Effector memory CD4-positive, alpha-beta T cell (primary cell): ENCODE measurements at places on chromosomes 7 and 10.

- H3K36me3 ChIP-seq: no peaks in the 10 kb centered on the region
- no peak overlapping the region for H3K27ac ChIP-seq
- H3K4me1 ChIP-seq: no peaks in the 10 kb centered on the region
These were observed 10.3 kb downstream of the FLNC start for GRCh38 chr7:128840326-128841170.

GRCh38 chr10:93458821-93459257, 23.3 kb downstream of the MYOF start:
- H3K27me3 ChIP-seq: no peaks in the 10 kb centered on the region
- DNase-seq: no peak
- H3K4me3 ChIP-seq: no peak overlapping the region
- no peaks in the 10 kb centered on the region for H3K36me3 ChIP-seq
- H3K27ac ChIP-seq: no peak overlapping the region

DNA sequence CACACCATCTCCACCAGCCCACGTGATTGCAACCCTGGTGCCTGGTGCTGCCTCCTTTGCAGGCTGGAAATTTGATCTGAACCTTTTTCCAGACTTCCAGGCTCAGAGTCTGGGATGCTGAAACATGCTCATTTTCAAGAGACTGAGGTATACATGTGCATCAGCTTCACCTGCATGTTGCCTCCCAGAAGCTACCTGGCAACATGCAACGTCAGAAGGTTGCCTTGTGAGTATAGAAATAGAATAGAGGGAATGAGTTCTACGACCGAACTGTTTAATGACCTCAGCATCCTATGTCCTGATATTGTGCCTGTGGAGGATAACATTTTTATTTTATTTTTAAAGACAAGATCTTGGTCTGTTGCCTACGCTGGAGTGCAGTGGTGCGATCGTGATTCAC, 1.9 kb upstream of the ZNF212 start:
- no peak overlapping the region for H3K27ac ChIP-seq
- H3K4me1 ChIP-seq: peaks cover 10% of the 10 kb centered on the region
- H3K27me3 ChIP-seq: peaks cover 6% of the 10 kb centered on the region
- no peaks in the 10 kb centered on the region for H3K36me3 ChIP-seq
- H3K4me3 ChIP-seq: no peak overlapping the region

DNA sequence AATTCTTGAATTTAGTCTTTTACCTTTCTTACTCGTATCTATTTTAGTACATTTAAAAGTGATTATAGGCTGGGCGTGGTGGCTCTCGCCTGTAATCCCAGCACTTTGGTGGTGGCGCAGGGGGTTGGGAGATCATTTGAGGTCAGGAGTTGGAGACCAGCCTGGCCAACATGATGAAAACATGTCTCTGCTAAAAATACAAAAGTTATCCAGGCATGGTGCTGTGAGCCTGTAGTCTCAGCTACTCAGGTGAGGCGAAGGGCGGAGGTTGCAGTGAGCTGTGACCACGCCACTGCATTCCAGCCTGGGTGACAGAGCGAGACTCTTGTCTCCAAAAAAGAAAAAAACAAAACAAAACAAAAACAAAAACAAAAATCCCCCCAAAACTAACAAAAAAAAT, 12.2 kb downstream of the PRKCQ start:
- H3K4me1 ChIP-seq: peaks cover 43% of the 10 kb centered on the region
- no peaks in the 10 kb centered on the region for H3K27me3 ChIP-seq
- DNase-seq: no peak
- no peak overlapping the region for H3K4me3 ChIP-seq

DNA sequence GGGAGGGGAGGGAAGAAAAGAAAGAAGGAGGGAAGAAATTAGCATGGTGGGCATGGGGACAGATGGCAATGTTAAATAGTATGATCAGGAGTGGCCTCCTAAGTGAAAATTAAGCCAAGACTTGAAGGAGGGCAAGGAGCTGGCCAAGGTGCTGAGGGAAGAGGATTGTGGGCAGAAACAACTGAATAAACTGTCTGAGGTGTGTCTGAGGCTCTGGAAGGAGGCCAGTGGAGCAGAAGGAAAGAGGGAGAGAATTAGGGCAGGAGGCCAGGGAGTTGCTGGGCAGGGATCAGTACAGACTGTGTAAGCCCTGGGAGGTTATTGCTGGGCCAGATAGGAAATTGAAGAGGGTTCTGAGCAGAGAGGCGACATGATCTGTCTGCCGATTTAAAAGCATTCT, 40.6 kb upstream of the VKORC1L1 start:
- no peaks in the 10 kb centered on the region for H3K4me1 ChIP-seq
- no peaks in the 10 kb centered on the region for H3K36me3 ChIP-seq
- DNase-seq: no peak
- no peak overlapping the region for H3K27ac ChIP-seq
- no peak overlapping the region for H3K4me3 ChIP-seq
- H3K27me3 ChIP-seq: no peaks in the 10 kb centered on the region

DNA sequence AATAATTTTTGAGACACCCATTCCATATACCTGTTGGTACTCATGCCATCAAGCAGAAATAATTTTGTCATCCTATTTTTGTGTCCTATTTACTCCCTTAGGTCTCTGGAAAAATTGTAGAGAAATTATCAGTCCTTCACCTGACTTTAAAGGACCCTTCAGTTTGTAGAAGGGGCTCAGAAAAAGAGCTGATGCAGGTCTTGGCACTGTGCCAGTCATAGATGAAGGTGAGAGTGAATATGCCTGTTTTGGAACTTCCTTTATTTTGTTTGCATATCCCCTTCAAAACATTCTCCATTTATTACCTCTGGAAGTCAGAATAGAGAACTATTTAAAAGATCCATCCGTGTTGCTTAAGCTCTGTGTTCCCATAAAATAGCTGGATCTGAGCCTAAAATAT, 321.0 kb upstream of the TPK1 start:
- H3K4me1 ChIP-seq: no peaks in the 10 kb centered on the region
- no peaks in the 10 kb centered on the region for H3K36me3 ChIP-seq
- H3K27ac ChIP-seq: no peak overlapping the region
- no peak overlapping the region for H3K4me3 ChIP-seq
